ENCODE measurements at places on chromosomes 1 and 21.

- no peak for DNase-seq
Observed at GRCh38 chr1:97004054-97004453, 282.5 kb downstream of the PTBP2 start.

GRCh38 chr1:68958958-68959357 lies 462.1 kb upstream of the DEPDC1 start:
- DNase-seq, result no peak

DNA sequence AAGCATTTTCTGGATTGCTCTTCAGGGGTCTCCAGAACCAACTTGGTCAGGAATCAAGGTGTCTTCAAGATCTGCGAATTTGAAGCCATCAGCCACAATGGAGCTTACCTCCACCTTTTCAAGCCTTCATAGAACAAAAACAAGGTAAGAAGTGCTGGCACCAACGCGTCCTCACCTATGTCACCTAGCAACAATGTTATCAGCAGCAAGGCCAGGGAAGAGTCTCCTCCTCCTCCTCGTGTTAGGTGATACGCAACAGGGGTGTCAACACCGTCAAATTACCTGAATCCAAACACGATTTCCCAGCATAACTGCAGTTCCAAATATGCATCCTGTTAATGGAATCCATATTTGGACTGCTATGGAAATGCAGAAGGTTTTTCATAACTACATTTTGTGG lies 4.1 kb upstream of the TIAM1 start:
- no peak for DNase-seq

GRCh38 chr1:246773213-246773641 lies 49.0 kb downstream of the SCCPDH start:
- no peak for DNase-seq

DNA sequence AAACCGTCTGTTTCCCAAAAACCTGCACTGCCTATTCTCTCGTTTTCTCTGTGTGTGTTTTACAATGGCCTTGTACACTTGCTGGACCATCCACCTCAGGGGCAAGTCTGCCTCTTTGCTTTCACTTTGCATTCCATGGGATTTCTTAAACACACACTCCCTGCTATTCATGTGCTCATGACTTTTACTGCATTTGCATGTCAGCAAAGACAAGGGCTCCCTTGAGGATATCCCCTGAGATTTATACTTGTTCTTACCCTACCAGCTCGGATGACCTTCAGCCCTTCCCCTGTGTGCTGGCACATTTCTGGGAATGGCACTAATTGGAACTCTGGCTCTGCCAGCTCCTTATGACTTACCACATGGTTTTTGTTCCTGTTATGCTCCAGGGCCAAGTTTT lies 386.9 kb downstream of the AMY1C start:
- DNase-seq, result no peak
